ENCODE measurements at places on chromosomes 3 and 15.

DNA sequence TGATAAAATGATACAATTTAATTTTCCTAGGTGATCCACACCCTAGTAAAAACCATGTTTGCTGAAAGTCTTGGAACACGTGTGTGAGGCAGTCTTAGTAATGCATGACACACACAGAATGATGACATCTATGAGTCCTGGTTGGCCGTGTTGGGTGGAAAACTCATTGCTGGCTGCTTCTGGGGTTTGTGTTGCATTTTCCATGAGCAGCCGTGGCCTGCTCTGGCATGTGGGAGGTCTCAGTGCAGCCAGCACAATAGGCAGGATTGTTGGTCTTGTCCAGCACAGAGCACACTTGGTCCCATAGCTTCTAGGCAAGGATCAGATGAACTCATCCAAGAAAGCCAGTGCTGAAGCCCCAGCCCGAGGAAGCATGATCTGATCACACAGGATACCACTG, 172.8 kb upstream of the UBE3A start:
- no peak for DNase-seq

- DNase-seq = no peak
Measured at GRCh38 chr3:27729325-27729724, 7.2 kb upstream of the EOMES start.

GRCh38 chr15:62291262-62291661, 126.2 kb upstream of the C2CD4B start:
- no peak for DNase-seq

- DNase-seq = no peak
Measured at GRCh38 chr3:78140866-78141265, 1101.0 kb downstream of the ROBO2 start.

DNA sequence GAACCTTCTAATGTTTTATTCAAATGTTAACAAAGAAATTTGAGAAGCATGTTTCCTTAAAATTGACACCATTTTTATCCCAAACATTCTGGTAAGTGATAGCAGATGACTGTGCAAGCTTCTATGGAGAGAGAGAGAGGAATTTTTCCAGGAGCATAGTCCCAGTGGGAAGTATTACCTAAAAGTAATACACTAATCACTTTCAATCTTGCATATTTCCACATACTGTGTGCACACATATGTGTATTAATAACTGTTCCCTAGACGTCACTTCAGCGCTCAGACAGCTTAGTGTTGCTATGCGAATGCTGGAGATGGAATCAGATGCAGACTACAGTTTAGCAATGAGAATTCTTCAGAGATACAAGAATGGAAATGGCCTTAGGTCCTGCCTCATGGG, 424.3 kb upstream of the TPRG1 start:
- no peak for DNase-seq
